Fibroblast of pulmonary artery (primary cell): ENCODE measurements at places on chromosomes 6 and 20.

- DNase-seq = no peak
Measured at GRCh38 chr20:497979-498378, 35.6 kb upstream of the TBC1D20 start.

DNA sequence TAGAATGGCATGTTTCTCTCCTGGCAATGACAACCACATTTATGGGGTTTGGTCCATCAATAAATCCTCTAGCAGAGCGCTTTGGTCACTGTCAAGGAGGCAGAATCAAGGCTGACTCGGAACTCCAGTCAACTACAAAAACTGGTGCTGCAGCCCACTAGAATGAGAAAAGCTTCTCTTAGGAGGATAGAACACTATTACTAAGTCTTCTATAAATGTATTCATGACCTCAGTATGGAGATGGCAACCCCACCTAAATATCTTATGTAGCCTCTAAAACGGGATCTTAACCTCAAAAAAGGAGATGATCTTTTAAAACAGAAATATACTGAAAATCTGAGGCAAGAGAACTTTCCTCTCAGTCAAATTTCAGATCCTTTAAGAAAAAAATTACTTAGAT lies 68.5 kb downstream of the RALGAPA2 start:
- DNase-seq = no peak

- DNase-seq = no peak
Measured at GRCh38 chr6:39430446-39430845, 107.9 kb upstream of the KCNK16 start.

- DNase-seq = no peak
Measured at GRCh38 chr6:311679-312220, 19.5 kb downstream of the DUSP22 start.

GRCh38 chr6:144481527-144481926 lies 196.4 kb downstream of the UTRN start:
- DNase-seq = no peak

DNA sequence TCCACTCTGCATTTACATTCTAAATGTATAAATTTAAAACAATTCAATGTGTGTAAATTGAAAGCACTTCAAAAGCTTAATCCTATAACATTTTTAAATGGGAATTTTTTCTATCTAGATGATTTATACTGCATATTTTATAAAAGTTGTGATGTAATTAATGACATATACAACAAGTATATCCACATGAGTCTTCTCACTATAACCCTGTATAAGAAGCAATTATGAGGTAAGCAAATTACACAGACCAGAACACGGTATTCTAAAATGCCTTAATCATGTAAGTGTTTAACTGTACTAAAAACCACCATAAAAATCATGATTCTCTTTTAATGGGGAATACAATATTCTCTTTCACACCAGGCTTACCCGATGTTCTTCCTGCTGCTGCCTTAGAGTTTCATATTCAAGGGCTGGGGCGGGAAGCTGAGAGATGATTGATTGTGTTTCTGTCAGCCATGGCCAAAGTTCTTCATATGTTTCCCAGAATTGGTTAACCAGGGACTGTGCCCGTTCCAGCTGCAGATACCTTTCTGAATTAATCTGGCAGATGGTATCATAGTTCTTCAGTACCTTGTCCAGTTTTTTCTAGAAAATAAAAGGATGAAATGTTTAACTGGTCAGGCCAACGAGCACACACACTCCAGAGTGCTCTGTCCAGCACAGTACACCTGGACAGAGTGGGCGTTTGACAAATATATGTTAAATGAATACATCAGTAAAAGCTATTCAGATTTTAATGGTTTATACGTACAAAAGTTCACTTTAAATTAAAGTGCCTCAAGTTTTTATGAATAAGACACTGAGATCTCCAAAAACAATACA lies 127.4 kb downstream of the DST start:
- DNase-seq = no peak

- DNase-seq = no peak
Measured at GRCh38 chr6:24907919-24908649, 27.7 kb downstream of the RIPOR2 start.

- DNase-seq = no peak
Measured at GRCh38 chr20:58106143-58106750, 122.2 kb downstream of the ANKRD60 start.

GRCh38 chr20:31901615-31902014 lies 31.2 kb downstream of the TTLL9 start:
- no peak for DNase-seq

- peak; percentile 51 for DNase-seq
Measured at GRCh38 chr6:34745277-34746103, 11.8 kb upstream of the SNRPC start.

GRCh38 chr6:19892260-19892659 lies 55.1 kb downstream of the ID4 start:
- DNase-seq = no peak
